Activated naive CD4-positive, alpha-beta T cell (primary cell): ENCODE measurements at places on chromosomes 2 and 18.

GRCh38 chr2:106117882-106118684, 76.0 kb downstream of the UXS1 start:
- no peak for DNase-seq

DNA sequence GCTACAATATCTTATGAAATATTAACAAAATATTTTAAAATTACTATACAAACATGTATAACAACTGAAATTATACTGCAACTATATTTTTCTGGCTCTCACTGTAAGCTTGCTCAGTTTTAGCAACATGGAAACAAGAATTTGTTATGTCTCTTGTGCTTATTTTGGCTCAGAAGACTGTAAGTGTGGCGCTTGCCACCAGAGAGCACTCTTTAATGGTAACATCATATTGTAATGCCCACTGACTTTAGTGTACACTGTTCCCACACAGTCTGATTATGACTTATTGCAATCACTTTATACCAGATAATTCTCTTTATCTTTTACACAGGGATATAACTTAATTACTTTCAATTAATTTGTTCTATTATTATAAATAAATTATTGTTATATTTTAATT, 1500.6 kb upstream of the TMEFF2 start:
- DNase-seq: no peak

DNA sequence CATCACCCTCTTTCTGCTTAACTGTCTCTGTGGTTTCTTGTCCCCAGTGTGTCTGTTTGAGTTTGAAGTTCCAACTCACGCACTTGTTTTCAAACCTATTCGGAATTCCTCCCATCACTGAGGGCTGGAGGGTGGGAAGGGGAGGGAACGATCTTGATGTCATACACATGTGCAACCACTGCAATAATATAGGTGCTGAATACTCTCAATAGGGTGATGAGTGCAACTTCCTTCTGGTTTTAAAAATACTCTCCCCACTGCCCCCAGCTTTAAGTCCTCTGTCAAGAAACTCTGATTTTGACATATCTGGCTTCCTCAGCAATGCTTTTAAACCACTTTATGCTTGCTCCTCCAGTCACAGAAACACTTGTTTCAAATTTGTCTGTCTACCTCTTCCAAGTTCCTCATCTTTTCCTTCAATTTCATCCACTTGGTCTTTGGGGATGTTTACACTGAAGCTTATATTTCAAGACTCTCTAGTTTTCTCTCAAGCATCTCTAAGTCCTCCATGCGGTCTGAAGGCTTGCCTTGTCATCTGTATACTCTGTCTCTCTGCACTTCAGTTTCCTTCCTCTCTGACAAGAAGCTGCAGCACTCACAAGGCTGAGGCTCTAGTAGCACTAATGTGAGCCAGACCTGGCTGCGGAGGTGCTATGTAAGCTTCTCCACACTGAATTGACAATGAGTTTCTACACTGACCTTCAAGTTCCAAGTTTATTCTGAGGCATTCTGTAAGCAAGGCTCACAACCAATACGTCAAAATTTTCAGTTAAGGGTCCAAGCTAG, 422.3 kb downstream of the ZEB2 start:
- DNase-seq: no peak

- no peak for DNase-seq
These were observed at the start of gene DAPL1 for GRCh38 chr2:158795195-158795924. Gene DAPL1 (plus strand): TSS chr2:158795317. CDS start chr2:158795373, 56 bp downstream.

DNA sequence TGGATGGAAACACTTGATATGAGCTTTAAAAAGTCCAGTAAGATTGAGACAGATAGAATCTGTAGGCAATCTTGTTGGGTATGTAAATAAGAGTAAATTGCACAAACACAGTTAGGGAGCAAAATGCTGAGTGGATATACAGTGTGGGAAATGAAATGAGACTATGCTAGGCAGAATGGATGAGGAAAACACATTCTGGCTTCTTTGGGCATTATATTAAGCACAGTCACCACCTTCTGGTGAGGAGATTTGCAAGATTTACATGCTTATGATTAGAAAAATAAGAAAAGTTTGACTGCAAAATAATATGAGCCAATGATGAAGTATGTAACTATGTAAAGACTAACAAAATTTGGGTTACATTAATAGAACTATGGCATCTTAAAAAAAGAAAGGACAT, 2165.0 kb upstream of the CELF4 start:
- no peak for DNase-seq

DNA sequence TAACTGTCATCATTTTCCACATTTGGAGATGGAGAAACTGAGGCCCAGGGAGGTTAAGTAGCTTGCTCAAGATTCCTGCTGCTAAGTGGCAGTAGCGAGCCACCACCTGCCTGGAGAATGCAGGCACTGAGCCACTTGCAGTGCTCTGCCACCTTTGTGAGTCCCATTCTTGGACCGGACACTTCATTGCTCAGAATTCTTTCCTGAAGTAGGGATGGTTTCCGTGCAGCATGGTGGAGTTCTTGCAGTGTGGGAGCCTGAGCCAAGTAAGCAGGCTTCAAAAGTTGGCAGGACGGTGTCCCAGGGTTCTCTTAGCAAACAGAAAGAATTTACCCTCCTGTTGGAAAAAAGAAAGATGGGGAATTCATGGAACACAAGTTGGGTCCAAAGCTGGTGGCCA, 115.0 kb upstream of the MMADHC start:
- no peak for DNase-seq

DNA sequence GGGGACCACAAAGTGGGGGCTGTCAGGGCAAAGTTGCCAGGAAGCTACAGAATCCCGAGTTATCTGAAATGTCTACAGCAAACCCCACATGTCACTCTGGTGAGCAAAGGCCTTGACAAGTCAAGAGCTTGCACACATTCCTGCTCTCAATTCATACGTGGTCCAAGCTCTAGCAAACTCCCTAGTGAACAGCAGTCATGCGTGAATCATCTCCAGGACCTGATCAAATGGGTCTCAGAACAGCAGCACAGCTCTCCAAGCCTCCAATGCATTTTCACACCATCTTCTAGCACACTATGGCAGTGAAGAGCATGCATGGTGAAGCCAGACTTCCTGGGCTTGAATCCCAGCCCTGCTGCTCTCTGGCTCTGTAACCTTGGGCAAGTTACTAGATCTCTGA, 68.5 kb downstream of the MYO5B start:
- DNase-seq: no peak

GRCh38 chr2:132811148-132811915, 141.3 kb upstream of the LYPD1 start:
- no peak for DNase-seq

DNA sequence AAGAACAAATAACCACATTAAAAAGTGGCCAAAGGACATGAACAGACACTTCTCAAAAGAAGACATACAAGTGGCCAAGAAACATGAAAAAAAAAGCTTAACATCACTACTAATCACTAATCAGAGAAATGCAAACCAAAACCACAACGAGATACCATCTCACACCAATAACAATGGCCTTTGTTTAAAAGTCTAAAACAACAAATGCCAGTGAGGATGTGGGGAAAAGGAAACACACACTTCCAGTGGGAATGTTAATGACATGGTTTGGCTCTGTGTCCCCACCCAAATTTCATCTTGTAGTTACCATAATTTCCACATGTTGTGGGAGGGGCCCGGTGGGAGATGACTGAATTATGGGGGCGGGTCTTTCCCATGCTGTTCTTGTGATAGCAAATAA, 147.1 kb downstream of the GALNT1 start:
- DNase-seq: no peak

GRCh38 chr2:147030966-147031720, 813.7 kb upstream of the ACVR2A start:
- no peak for DNase-seq

DNA sequence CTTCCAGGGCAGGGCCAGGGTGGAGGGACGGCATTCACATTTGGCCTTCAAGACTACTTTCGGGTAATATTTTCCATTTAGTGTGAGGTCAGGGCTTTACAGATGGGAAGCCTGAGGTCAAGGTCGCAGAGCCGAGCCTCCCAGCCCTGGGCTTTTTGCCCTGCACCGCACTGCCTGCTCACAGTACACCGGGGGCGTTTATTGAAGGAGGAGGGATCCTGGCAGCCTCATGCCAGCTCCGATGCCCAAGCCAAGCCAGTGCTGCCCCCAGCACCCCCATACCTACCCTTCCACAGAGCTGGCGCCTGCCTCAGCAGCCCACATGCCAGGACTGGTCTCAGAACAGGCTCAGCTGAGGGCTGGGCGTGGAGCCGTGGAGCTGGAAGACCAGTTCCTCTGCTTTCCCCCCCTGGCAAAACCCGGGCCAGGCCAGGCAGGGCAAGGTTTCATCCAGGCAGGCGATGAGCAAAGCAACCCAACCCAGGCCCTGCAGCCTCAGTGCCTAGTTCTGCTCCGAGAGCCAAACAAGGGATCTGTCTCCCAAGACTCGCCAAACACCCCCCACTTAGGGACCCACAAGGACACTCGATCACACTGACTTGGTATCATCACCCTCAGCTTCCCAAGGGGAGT, 11.9 kb downstream of the SDC1 start:
- no peak for DNase-seq

- DNase-seq: no peak
These were observed 142.9 kb upstream of the KLF7 start for GRCh38 chr2:207308519-207309224.

- DNase-seq: no peak
These were observed 332.9 kb upstream of the DDX18 start for GRCh38 chr2:117481608-117482007.

DNA sequence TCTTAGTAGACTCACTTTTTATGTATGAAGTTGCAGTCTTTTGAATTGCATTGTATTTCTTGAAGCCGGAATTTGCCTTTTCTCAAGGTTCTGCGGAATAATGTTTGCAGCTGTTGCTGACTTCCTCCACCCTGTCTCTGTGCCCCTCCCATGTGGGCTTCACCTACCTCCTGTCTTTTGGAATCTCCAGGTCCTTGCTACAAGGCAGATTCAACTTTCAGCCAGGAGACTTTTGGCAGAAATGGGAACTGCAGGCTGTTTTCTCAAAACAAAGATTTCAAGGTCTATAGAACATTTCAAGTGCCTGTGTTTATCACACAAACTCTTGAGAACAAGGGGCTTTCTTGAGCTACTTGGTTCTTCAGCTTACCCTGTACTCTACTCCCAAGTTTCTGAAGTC, 25.6 kb downstream of the ZNF236 start:
- no peak for DNase-seq

- no peak for DNase-seq
These were observed 40.6 kb upstream of the EPAS1 start for GRCh38 chr2:46256563-46257142.

DNA sequence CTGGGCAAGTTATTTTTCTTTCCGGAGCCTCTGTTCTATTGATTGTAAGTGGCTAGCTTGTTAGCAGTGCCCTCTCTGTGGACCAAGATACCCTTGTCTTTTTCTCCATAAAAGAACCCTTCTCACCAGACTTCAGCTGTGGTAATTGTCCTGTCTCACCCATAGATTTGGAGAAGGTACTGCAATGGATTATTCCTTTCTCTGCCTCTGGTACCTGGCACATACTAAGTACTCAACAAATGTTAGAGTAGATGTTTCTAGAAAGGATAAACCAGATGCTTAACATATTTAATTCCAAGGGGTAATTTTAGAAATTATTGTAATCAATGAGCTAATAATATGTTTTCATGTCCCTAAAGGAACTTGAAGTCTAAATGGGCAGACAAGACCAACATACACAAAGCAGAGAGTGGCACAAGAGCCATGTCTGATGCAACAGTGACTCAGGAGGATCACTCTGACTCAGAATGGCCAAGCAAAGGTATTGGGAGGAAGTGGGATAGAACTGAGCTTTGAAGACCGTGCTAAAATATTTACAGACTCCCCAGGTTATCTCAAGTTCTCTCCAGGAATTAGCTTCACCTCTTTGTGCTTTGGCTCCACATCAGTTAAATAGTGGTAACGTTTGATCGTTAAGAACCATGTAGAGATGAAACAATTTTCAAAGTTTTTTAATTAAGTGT, 129.7 kb upstream of the OSR1 start:
- no peak for DNase-seq

DNA sequence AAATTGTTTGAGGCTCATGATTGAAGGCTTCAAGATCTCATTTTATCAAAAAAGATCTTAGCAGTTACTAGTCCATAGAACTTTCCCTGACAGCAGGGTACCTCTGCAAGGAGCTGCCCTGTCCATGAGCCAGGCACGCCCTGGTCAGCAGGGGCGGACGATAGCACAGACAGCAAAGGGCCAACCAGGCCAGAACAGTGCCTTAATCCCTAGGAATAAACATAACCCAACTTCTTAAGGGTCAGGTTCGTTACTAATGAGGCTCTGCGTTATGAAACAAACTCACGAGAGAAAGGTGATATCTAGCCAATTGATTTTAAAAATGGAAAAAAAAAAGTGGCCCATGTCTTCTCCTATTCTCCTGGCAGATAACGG, 59.2 kb downstream of the BCL2 start:
- DNase-seq: no peak

DNA sequence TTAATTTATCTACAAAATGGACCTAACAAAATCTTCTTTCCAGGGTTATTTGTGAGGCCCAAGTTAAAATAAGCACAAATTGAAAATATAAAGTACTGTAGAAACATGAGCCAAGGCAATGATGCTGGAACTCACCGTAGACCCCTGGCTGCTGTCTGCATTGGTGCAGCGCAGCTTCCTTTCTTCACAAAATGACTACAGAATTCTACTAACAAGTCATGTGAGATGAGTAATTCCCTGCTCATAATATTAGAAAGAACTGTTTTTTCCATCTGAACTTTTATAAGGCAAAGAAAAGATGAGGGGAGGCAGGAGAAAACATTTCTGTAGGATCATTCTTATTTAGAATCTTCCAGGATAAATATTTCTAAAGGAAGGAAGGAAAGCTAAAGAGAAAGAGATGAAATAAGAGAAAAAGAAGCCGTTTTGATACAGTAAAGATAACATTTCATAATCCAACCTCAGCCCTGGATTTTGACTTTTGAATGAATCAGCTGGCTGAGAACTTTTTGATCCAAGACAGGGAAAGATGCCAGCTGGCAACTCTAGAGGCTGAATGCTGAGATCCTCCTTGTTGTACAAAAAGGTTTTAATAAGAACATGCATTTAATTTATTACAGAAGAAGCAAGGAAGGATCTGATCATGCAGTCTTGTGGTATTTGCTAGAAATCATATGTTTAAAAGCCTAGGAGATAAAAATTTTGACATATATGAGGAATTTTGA, 183.9 kb upstream of the KLHL14 start:
- DNase-seq: no peak

GRCh38 chr18:45725336-45725735, 1.4 kb downstream of the SLC14A1 start:
- DNase-seq: no peak

DNA sequence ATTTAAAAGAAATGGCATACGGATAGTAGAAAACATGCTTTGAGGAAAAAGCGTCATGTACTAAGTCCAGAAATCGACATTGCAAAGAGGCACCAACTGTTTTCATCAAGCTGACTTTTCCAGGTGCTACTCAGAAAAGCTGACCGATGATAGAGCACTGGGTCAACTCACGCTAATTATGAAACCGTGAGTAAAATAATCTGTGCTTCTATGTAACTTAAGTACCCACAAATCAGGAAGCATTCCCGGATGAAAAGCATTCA, 353 bp upstream of the NUP35 start:
- DNase-seq: no peak

- no peak for DNase-seq
These were observed 5.9 kb upstream of the RPL37A start for GRCh38 chr2:216492597-216493333.
